Suppressor macrophage treated with lipopolysaccharide for 4 hours (primary cell): ENCODE measurements at places on chromosomes 16 and 17.

- no peak for DNase-seq
Measured at GRCh38 chr17:57566721-57567120, 178.4 kb downstream of the CCDC182 start.

GRCh38 chr16:12925026-12925800 lies 23.8 kb downstream of the SHISA9 start:
- DNase-seq = no peak

GRCh38 chr16:47073223-47074155 lies 70.3 kb downstream of the NETO2 start:
- peak; percentile 3 for DNase-seq

DNA sequence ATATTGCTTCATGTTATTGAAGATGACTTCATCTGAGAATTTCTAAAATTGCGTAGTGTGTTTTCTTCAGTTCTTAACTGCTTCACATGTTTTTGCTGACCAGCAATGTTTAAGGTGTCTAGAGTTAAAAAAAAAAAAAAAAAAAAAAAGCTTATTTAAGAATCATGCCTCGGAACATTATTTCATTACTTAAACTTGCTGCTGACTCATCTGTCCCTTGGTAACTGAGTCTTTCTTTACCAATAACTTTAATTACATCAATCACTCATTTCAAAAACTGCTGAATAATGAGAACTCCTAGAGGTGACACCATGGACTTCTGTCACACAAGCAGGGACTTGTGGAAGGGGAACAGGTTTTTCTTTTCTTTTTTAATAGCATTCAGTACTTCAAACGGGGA lies 16.2 kb downstream of the IRX5 start:
- DNase-seq = no peak

GRCh38 chr16:72428681-72429376 lies 256.9 kb upstream of the PMFBP1 start:
- no peak for DNase-seq

DNA sequence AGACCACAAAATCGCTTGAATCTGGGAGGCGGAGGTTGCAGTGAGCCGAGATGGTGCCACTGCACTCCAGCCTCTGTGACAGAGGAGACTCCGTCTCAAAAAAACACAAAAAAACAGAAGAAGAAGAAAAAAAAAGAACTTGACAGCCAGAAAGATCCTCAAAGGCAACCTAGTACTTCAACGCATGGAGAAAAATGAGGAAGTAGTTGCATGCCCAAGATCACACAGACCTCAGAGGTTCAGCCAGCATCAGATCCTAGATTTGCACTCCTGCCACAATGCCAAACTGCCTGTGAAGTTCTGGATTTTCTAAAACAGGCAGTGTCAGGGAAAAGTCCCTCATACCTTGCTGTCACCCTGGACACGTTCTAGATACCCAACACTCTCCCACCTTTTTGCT lies 1.5 kb downstream of the ATPAF2 start:
- peak; percentile 57 for DNase-seq

GRCh38 chr17:10793256-10793655 lies 10.6 kb downstream of the TMEM238L start:
- no peak for DNase-seq

- DNase-seq = peak; percentile 73
Measured at GRCh38 chr17:74566132-74566753, 1.1 kb downstream of the CD300H start.

- no peak for DNase-seq
Measured at GRCh38 chr16:59543641-59544040, 809.5 kb upstream of the GOT2 start.

GRCh38 chr16:65410801-65411200 lies 288.9 kb upstream of the CDH11 start:
- DNase-seq = no peak

DNA sequence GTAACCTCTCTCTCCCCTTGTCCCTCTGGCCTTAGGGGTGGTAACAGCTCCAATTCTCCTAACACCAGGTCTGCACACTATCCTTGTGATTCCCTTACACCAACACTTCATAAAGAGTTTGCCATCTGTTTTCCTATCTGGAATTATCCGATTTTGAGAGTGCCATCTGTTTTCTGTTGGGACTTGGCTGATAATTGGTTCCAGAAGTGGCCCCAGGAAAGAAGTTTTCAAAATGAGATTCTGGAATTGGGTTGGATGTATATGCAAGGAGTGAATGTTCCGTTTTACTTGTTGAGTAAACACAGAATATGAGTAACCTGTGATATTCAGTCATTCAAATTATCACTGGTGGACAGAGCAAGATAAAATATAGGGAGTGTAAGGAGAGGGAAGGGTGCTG lies 134.1 kb upstream of the HS3ST3A1 start:
- DNase-seq = no peak

- DNase-seq = no peak
Measured at GRCh38 chr16:88368994-88369393, 13.8 kb upstream of the ZNF469 start.

GRCh38 chr17:7445619-7445968 lies 733 bp downstream of the CHRNB1 start:
- no peak for DNase-seq

- no peak for DNase-seq
Measured at GRCh38 chr17:61118871-61119270, 280.8 kb upstream of the TBX2 start.
